ENCODE measurements at places on chromosomes 13 and 19. TPM values are rescaled to one million over a fixed set of nuclear protein-coding genes. Genes with fewer than 3 reads are reported as not detected.

Gene ZNF221
- total RNA-seq, result 4.3 TPM

Gene PSG1
- not detected for total RNA-seq

Gene CRYL1
- total RNA-seq, result 31.8 TPM

Gene ZNF69
- total RNA-seq, result 14.6 TPM

Gene ZGLP1
- total RNA-seq, result 2.8 TPM

Gene KLK4
- total RNA-seq, result not detected

Data from left lung (tissue), 14 donors.